ENCODE measurements at places on chromosomes 6 and 20.

- DNase-seq: no peak
Measured at GRCh38 chr6:137647762-137648447, 153.7 kb upstream of the OLIG3 start.

DNA sequence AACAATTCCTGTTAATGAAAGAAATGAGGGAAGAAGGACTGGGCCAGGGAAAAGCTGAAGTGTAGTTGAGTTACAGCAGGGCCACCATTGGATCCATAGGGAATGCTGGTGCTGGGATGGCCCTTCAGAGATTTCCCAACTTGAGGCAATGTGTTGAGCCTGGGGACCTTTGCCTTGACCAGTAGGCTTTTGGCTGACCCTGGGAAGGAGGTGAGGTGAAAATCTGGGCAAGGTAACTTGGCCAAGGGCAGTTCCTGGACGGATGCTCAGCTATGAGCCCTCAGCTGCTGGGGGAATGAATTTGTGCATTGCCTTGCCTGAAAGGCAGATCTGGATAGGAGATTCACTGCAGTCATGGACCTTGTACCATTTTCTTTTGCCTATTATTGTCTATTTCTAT lies 20.4 kb downstream of the UTRN start:
- no peak for DNase-seq

GRCh38 chr6:17061097-17061496 lies 40.8 kb upstream of the STMND1 start:
- no peak for DNase-seq

- no peak for DNase-seq
Measured at GRCh38 chr20:12966468-12967085, 42.2 kb upstream of the SPTLC3 start.

DNA sequence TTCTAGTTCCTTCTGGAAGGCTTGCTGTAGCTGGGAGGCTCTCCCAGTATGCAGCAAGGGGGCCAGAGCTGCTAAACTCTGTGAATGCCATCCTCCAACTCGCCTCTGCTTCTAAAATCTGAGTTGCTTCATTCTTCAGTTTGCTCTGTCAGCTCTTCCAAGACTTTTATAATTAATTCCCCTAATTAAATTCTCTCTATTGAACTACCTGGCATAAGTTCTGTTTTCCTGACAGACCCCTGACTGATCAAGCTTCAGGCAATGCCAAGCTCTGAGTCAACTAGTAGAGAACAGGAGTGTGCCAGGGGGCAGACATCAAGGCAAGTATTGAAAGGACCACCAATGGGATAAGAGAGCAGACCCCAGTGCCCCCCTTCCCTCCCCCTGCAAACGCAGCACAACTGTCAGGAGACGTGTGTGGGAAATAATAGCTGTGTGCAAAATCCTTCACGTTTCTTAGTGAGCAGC lies 109.3 kb upstream of the TAB2 start:
- no peak for DNase-seq

- no peak for DNase-seq
Measured at GRCh38 chr6:98514073-98514720, 320.2 kb upstream of the POU3F2 start.

DNA sequence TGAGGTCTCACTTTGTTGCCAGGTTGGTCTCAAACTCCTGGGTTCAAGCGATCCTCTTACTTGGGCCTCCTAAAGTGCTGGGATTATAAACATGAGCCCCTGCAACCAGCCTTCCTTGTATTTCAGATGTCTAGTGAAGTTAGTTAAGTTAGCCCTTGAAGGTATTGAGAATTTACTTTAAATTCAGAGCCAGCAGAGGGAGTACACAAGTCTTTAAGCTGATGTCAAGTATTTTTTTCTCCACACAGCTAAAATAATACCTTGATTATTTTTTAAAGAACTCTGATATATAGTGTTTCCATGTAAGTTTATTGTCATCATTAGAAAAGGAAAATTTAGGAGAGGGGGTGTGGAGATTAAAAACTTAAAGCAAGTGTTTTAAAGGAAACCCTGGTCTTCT lies 9.8 kb downstream of the FOXO3 start:
- DNase-seq: no peak

- DNase-seq: no peak
Measured at GRCh38 chr20:50969435-50969834, 10.8 kb downstream of the MOCS3 start.

DNA sequence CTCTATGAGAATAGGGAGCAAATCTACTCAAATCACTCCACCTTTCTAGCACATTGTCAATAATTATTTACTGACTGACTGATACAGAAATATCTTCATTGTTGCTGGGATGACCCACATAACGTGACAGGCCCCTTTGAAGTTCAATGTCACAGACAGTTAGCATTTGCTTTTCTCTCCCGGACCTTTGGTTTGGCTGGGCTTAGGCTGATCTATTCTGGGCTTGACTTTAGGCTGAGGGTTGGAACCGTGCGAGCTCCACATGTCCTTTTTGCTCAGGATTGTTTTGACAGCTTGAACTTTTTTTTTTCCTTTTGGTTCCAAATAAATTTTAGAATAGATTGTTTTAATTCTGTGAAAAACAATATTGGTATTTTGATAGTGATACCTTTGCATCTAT lies 12.0 kb downstream of the ULBP3 start:
- DNase-seq: no peak

- DNase-seq: no peak
Measured at GRCh38 chr6:76422511-76423213, 350.2 kb upstream of the IMPG1 start.

GRCh38 chr6:144877118-144877517 lies 592.0 kb downstream of the UTRN start:
- no peak for DNase-seq

DNA sequence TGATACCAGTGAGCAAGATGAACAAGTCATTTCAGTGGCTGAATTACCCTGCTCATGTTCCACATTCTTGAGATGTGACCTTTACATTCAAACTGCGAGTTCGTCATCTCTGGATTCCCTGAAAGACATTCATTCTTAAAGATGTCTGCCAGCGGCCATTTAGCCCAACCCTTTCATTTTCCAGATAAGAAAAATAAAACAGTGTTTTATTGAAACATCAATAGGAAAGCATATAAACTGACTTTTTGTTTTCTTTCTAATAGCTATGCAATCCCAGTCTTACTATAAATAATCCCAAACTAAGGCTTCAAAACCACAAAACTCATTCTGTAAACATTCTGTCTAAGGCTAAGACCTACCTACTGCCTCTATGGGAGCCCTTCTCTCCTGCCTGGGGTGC lies 134.0 kb downstream of the SAMD5 start:
- no peak for DNase-seq

DNA sequence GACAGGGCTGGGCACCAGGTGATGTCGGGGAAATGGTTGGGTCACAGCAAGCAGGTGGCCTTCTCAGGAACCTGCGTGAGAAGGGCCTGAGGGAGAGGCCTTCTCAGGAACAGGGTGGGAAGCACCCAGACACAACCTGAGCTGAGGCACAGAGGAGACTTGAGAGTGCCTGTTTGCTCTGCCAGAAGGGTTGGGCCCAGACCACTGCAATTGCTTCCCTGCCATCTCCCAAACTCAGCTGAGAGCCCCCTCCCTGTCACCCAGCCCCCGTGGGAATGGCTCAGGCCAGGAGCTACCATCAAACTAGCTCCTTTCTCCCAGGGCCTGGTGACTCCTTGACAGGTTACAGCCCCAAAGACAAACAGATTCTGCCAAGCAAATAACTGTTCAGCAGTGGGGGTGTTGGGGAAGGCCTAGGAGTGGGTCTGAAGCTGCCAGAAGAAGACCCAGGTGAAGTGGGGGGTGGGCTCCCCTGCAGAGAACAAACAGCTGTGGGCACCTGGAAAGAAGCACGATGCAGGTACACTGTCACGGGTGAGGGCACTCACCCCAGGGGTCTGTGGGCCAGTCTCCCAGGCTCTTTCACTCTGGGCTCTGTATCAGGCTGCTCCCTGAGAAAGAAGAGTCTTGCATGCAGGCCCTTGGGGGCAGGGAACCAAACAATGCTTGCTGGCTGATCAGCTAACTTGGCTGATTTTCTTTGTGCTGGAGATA lies 30.4 kb upstream of the SPDEF start:
- no peak for DNase-seq

DNA sequence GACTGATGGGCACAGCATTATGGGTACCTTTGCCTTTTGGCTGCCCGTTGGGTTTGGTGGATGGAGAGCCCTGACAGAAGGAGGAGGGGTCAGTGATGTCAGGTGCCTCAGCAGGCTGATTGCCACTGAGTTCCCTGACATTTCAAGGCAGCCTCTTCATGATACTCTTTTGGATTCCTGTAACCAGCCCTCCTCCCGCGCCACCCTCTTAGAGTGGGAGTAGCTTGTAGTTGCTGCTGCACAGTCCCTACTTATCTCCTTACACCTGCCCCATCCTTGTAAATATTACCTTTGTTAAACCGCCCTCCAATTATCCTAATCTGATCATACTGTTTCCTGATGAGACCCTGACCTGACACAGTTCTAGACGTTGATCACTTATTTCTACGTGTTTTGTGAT lies 140.0 kb downstream of the CFAP61 start:
- no peak for DNase-seq

DNA sequence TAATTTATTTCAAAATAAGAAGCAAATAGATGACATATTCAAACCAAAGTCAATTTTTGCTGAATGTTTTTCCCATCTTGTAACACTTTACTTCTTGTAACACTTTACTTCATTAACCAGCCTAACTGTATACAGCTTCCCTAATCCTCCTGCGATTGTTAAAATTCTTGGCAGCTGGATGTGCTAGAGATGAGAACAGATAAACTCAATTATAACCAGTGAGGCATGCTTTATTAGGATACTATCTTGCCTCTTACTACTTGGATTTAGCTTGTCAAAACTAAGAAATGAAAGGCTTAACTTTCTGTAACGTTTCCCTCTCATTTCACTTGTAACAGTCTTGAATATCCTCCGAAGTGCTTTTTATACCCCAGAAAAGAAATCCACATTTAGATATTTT lies 94.1 kb upstream of the BMP5 start:
- no peak for DNase-seq

- no peak for DNase-seq
Measured at GRCh38 chr20:54090230-54091119, 20.1 kb upstream of the BCAS1 start.

DNA sequence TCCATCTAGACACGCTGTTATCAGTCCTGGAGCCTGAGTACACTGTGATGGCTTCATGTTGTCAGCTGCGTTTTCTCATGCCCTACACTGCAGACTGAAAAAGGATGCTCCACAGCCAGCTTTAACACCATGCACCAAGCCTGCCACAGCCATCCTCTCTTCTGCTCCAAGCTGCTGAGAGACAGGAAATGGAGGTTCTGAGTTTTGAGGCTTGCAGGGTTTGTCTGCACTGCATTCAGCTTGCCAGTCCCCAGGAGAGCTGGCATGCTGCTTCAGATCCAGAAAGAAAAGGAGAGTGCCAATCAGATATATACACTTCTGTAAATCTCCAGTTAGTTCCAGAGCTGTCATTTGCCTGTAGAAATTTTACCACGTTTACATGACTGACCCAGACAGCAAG lies 550.7 kb upstream of the FLRT3 start:
- DNase-seq: no peak

DNA sequence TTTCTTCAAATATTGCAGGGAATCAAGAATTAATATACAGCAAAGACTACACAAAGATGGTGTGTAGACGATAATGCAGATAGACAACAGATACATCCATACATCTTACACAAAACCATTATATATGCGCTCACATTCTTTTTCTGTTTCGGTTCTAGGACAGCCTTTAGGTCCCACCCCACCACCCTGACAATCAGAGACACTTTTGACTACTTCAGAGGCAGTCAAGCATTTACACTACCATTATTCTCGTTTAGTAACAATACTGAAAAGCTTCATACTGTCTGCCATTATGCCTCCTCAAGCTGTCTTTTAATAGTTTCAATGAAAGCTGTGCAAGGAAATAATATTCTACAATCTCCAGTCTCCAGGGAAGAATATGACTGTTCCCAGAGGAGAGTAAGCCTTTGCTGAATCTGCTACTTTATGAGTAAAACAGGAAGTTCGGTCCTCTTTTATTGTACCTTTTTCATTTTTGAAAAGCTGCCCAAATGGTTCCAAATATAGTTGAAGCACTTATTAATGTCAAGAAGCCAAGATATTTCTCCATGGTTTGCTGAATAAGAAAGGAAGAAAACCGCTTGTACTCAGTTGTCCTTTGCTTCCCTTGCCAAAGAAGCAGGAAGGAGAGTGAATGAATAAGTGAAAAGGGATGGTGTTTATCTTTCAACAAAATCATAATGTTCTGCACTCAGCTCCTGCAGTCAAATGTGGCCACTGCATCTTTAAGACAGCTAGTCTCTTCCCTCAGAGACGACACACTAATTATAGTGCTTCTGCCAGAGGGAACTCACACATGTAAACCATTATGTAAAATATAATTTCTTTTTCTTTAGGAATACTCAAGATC lies 468.3 kb downstream of the CDC5L start:
- DNase-seq: no peak

DNA sequence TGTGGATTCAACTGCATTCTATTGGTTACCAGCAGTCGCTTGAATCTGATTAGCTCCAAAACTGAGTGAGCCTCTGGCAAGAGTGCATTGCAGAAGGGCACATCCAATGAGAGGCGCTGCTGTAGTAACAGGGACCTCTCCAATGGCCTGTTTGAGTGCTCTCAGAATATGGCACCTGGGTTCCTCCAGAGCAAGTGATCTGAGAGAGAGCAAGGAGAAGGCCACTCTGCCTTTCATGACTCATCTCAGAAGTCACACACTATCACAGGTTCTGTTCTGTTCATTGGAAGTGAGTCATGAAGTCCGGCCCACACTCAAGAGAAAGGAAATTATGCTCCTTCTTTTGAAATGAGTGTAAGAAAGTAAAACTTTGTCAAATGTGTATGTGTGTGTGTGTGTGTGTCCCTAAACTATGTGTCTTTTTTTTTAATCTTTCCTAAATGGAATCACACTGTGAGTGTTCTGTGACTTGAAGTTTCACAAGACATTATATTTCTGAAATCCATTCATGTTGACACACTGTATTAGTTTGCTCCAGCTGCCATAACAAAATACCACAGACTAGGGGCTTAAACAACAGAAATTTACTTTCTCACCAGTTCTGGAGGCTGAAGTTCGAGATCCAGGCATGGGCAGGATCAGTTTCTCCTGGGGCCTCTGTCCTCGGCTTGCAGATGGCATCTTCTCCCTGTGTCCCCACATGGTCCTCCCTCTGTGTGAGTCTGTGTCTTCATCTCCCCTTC lies 138.3 kb upstream of the CDYL start:
- DNase-seq: no peak

DNA sequence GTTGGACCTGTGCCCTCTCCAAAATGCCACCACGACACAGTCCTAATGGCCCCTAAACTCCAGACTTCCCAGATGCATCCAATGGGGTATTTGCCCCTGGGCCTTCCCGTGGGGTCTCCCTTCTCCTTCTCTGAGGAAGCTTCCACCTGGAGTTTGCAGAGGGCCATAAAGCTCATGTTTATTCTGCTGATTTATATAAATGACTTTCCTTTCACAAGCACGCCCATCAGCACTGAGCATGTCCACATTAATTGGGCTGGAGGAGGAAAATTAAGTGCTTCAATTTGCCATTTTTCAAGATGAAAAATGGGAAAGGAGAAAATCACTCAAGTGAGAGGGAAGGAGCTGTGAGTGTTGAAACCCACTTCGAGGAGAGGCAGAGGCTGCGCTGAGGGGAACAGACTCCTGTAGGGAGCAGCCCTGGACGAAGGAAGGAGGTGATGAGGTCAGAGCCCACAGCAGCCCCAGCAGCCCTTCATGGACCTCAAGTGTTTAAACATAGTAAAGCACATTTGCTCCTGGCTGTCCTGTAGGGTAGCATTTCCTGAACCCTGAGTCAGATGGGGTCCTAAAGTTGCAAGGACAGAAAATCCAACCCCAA lies 434.9 kb upstream of the SULF2 start:
- DNase-seq: no peak

GRCh38 chr6:501891-502601 lies 110.5 kb downstream of the IRF4 start:
- peak; percentile 31 for DNase-seq

- DNase-seq: no peak
Measured at GRCh38 chr20:17967521-17968365, 851 bp downstream of the SNX5 start.
